Naive thymus-derived CD8-positive, alpha-beta T cell (primary cell): ENCODE measurements at places on chromosomes 1 and 21.

- DNase-seq: no peak
Observed at GRCh38 chr1:59309392-59309791, 12.5 kb downstream of the FGGY start.

GRCh38 chr1:80155371-80155770 lies 1148.8 kb upstream of the ADGRL4 start:
- DNase-seq: no peak

DNA sequence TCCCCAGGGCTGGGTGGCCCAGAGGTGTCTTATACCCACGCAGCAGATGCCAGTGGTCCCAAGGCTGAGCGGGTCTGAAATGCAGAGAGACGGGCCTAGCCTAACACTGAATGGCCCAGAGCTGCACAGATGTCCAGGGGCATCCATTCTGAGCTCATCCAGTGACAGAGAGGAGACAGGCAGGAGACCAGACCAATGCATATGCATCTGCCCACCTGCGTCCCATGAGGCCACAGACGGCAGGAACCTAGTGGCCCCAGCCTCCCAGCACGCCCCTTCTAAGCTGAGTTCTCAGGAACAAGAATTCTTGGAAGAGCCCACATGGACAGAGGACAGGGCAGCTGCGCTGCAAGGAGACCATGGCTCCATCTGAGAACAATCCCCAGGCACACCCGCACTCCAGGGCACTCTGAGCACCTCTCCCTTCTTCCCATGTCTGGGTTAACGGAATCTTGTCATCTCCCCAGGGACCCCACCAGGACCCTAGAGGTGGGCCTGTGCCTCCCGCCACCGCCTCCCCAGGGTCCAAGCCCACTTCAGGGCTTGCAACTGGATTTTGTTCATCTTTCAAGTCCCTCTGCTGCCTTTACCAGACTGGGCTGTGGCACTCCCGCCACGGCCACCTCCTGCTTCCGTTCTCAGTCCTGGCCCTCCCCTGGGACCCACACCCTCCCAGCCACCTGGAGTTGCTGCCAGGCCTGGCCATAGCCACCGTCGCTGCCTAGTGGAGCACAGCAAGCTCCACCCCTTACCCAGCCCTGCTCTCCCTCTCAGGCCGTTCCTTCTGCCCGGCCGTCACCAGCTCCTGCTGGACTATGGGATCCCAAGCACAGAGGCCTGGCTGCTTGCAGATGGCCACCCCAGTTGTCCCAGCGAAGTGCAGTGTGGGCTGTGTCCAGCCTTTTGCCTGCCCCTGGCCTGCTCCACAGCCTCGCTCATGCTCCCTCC lies 3.3 kb downstream of the WNT3A start:
- no peak for DNase-seq

GRCh38 chr1:16882986-16883385 lies 12.8 kb upstream of the RNU1-2 start:
- no peak for DNase-seq

- DNase-seq: no peak
Observed at GRCh38 chr1:69185378-69185777, 382.3 kb upstream of the LRRC7 start.

- DNase-seq: no peak
Observed at GRCh38 chr1:204574016-204574864, 58.0 kb downstream of the MDM4 start.

DNA sequence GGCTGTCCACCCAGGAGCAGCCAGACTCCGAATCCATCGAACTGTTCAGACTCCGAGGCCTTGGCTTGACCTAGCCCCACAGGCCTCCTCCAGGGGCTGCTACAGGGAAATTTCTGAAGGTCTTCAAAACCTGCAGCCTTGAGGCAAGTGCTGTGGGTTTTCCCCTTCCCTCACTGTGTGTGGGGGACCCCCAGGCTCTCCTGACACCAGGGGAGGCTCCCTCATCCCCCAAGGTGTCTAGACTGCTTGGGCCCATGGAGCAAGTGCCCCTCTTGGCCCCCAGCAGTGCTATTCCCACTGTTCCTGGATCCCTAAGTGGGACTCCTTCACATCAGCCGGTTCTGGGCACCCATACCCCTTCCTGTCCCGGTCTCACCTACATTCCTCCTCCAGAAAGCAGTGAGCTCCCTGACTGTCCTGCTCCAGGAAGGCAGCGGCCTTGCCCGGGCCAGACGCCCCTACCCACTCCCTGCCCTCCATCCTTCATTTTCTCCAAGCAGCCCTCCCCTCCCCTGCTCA lies 814 bp downstream of the PAQR7 start:
- DNase-seq: no peak

- no peak for DNase-seq
Observed at GRCh38 chr21:28439788-28440187, 552.9 kb downstream of the LTN1 start.

DNA sequence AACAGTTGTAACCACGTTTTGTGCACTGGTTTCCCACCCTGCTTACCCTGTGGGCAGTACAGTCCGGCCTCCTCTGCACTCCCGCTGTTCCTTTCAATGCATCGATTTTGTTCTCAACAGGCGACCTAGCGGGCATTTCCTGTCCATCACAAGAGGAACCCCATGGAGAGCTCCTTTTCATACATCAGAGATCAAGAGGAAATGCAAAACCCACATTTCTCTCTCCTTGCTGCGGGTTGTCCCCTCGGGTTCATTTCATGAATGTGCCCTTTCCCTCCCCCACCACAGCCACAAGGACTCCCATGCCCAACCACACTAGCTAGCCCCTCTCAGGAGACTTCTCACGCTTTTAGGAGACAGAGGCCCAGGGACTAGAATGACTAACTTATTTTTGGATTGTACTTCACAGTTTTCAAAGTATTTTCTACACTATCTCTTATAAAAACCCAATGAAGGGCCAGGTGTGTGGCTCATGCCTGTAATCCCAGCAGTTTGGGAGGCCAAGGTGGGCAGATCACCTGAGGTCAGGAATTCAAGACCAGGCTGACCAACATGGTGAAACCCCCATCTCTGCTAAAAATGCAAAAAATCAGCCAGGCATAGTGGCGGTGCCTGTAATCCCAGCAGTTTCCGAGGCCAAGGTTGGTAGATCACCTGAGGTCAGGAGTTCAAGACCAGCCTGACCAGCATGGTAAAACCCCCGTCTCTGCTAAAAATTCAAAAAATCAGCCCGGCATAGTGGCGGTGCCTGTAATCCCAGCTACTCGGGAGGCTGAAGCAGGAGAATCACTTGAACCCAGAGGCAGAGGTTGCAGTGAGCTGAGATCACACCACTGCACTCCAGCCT lies 18.4 kb downstream of the ATP1A4 start:
- no peak for DNase-seq

DNA sequence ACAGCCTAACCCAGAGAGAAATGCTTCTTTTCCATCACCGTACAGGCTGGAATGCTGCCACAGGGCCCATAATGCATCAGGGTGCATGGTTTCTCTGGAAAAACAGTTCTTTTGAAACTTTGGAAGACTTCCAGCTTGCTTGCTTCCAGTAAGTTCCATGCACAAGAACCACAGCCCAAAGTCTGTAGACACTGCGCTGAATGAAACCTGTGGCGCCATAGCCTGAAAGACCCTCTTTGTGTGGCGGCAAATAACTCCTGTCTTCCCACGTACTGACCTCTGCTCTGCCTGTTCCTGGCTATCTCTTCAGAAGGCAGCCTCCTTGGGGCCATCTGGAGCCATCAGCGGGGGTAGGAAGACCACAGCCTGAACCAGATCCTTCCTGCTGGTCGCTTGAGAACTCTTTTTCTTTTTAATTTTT lies 15.1 kb downstream of the MIIP start:
- DNase-seq: no peak

DNA sequence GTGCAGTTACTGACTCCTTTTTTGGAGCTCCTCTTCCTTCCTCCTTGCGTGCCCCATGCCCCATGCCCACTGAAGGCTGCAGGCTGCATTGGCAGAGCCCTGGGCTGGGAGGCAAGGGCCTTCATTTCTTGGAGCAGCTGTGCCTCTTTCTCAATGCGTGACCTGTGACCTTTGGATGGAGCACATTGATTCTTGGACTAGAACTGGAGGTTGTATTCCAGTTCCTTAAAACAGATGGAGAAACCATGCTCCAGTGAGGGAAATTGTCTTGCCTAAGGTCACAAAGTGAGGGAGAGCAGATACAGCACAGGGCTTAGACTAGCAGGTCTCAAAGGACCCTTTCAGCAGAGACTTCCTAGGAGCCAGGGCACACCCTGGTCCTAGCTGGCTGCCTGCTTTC lies 9.0 kb downstream of the TMEM269 start:
- no peak for DNase-seq

DNA sequence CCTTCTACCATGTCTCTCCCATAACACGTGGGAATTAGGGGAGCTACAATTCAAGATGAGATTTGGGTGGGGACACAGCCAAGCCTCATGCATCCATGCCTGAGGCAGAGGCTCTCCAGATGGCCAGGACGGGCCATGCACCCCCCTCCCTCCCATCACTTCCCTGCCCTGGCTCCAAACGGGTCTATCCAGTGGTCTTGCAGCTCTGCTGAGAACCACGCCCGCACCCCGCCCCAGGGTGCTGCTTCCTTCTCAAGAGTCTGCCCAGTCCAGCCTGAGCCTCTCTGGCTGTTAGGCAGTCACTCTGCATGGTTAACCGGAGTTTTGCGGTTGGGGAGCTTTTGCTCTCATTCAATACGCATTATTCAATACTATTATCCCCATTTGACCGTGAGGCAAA lies 131.5 kb upstream of the TMEM51 start:
- DNase-seq: no peak

DNA sequence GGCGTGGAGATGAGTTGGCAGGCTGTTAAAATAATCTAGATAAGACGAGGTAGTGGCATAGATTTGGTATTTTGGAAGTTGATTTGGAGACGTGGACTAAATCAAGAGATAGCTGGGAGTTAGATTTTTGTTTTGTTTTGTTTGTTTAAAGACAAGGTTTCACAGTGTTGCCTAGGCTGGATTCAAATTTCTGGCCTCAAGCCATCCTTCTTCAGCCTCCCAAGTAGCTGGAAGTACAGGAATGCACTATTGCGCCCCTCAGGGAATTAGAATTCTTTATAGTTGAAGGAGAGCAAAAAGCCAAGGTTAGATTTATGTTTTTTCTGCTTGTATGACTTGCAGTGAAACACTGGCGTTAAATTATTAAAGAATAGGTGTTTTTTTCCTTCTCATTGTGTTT lies 22.3 kb upstream of the SNRPE start:
- DNase-seq: no peak

GRCh38 chr1:95233319-95233736 lies 682 bp upstream of the RWDD3 start:
- no peak for DNase-seq

GRCh38 chr1:169027607-169028320 lies 78.7 kb upstream of the ATP1B1 start:
- DNase-seq: no peak

- DNase-seq: no peak
Observed at GRCh38 chr1:181496759-181497158, 13.4 kb downstream of the CACNA1E start.

GRCh38 chr1:230589951-230590350 lies 52.3 kb upstream of the COG2 start:
- no peak for DNase-seq

- no peak for DNase-seq
Observed at GRCh38 chr1:12461754-12462153, 156.3 kb downstream of the DHRS3 start.

DNA sequence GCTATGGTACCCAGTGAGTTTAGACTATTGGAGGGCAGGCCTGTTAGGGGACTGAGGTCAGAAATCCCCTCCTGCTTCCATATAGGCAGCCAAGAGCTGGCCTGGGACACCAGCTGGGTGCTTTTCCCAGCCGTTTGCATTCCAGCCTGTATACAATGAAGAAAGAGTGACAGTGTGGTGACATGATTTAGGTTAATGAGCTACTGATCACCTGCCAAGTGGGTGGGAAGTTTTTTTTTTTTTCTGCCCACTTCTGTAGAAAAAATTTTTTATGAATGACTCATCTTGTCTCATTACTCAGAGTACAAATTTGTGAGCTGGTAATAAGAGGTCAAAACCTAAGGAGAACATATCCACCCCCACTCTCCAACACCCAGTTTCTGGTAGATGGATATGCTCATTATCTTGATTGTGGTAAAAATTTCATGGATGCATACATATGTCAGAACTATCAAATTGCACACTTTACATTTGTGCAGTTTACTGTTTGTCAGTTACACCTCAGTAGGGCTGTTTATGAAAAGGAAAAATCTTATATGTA lies 16.4 kb upstream of the CGN start:
- DNase-seq: no peak

- DNase-seq: no peak
Observed at GRCh38 chr1:27626031-27626935, 8.7 kb downstream of the FGR start.

GRCh38 chr1:32761253-32761877 lies 55.8 kb downstream of the YARS1 start:
- no peak for DNase-seq

GRCh38 chr21:43797415-43797814 lies 8.0 kb downstream of the RRP1 start:
- no peak for DNase-seq

- DNase-seq: no peak
Observed at GRCh38 chr1:210402560-210402959, 73.9 kb downstream of the HHAT start.

GRCh38 chr1:101203820-101204540 lies 32.8 kb upstream of the S1PR1 start:
- no peak for DNase-seq

GRCh38 chr1:212288615-212289014 lies 3.4 kb downstream of the PPP2R5A start:
- DNase-seq: no peak

GRCh38 chr1:154735804-154736168 lies 127.8 kb upstream of the ADAR start:
- DNase-seq: no peak

GRCh38 chr21:33988237-33989017 lies 72.8 kb upstream of the ATP5PO start:
- DNase-seq: no peak

GRCh38 chr1:118949315-118949714 lies 38.8 kb downstream of the TBX15 start:
- no peak for DNase-seq

DNA sequence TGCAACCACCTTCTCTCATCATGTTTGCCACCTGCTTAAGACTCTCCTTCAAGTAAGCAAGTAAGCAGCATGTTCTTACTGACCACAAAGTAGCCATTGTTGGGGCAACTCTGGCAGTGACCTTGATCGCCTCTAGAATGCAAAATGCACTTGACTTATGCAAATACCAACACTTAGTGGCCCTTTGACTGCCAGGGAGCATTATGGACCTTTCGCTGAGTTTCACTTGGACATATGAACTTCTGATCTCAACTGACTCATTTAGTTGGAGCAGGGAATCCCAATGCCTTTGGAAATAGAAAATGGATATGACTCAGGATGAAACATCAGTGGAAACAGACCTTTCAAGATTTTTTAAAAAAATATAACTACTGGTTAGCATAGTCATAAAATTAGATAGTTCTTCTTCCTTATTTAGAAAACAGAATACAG lies 6.1 kb upstream of the PLA2G5 start:
- DNase-seq: no peak

GRCh38 chr1:155608888-155609225 lies 1.2 kb upstream of the MSTO1 start:
- no peak for DNase-seq

DNA sequence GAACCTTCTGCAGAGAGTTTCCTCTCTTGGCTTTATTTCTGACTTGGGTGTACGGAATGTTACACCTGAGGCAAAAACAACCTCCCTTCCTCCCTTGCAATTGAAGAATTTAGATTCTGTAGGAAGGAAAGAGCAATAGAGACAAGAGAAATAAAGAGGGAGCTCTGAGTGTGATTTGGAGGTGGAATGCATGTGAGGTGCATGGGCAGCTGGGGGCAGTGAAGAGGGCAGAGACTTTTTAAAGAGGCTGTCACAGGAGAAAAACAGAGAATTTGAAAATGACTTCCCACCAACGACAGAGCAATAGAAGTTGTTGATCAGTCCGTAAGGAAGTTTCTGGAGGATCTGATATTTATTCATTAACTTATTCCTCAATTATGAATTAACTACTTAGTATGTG lies 172.0 kb upstream of the B3GALT2 start:
- DNase-seq: no peak
